ENCODE measurements at places on chromosomes 6 and 20.

- DNase-seq, result no peak
Measured at GRCh38 chr6:30821862-30822784, 62.2 kb upstream of the DDR1 start.

- DNase-seq, result no peak
Measured at GRCh38 chr6:170049641-170050561, 241.0 kb downstream of the DLL1 start.

DNA sequence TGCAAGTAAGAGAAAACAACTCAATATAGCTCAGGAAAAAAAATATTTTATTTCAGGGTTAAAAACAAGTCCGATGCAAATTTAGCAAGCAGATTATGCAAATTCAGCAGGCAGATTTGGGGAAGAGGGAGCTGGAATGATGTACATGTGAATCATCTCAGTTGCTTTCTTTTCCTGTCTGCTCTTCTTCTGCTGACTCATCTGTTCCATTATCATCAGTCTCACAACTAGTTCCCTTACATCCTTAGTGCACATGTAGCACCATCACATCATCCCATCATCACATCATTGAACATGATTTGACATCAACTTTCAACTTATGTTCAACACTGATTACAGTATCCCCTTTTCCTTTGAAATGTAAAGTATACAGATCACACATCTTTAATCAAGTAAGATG is 11.5 kb upstream of the DEFB113 start:
- no peak for DNase-seq

GRCh38 chr6:83707829-83708545 is 914 bp downstream of the SNAP91 start:
- peak; percentile 23 for DNase-seq

DNA sequence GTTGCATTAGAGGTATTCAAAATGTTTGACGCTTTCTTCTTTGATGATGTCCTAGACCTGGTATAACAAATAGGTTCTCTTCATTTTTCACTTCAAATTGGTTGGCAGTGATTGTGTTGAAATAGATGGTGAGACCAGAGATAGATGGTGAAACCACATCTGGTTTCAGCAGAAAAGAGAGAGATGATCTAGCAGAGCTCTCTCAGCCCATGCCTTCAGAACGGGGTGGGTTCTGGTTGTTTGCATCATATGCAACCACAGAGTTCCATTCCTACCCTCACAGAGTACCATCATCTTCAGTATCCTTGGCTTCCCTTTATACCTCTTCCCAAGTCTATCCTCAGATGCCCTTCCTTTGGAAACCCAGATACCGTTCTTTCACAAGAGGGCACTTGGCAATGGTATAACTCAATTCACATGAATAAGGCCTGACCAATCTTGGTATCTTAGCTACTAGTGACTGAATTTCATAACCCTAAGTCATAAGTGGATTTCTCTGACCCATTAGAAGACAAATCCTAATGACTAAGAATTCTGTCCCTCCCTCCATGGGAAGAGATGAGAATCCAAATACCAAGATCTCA is 93.7 kb downstream of the UBE3D start:
- no peak for DNase-seq

- no peak for DNase-seq
Measured at GRCh38 chr6:44059359-44060346, 67.6 kb downstream of the MRPL14 start.

- no peak for DNase-seq
Measured at GRCh38 chr20:59625214-59625922, 21.0 kb downstream of the PHACTR3 start.

DNA sequence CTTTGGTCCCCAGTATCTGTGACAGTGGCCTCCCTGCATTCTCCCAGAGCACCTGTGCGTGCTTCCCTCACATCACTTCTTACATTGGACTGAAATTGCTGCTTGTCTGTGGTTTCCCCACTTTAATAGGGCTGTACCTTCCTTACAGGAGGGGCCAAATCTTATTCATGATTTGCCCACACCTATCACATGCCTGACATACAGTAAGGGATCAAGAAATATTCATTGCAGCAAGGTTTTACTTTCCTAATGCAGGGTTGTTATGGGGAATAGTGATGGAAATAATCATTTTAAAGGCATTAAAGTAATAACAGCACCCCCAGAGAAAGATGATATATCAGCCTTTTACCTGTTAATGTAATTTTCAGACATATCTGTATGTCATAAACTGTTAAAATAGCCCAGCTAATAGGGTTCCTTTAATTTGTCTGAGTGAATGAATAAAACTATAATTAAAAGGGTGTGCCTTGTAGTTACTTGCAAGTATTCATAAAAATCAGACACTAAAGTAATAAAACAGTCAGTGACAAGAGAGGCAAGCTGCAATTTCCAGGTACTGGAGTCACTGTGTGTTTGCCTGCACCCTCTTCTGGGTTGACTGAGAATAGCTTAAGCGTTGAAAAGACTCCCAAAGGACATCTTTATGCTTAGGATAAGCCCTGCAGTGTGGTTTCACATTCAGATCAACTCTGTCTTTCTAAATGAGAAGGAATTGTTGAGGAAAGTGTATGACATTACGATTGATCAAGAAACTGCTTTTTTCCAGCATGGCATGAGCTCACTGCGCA is 182.7 kb downstream of the PHACTR1 start:
- DNase-seq, result no peak

GRCh38 chr6:90471263-90471662 is 115.6 kb downstream of the MAP3K7 start:
- DNase-seq, result no peak

DNA sequence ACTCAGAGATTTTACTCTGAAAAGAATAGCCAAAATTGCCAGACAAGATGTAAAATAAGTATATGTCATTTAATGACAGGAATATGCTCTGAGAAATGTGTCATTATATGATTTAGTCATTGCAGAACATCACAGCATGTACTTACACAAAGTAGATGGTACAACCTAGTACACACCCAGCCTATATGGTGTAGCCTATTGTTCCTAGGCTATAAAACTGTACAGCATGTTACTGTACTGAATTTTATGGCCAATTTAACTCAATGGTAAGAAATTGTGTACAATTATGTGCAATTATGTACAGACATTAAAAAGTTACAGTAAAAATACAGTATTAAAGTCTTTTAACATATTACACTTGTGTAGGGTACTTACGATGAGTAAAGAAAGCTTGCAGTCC is 311.9 kb upstream of the EPHA7 start:
- no peak for DNase-seq

DNA sequence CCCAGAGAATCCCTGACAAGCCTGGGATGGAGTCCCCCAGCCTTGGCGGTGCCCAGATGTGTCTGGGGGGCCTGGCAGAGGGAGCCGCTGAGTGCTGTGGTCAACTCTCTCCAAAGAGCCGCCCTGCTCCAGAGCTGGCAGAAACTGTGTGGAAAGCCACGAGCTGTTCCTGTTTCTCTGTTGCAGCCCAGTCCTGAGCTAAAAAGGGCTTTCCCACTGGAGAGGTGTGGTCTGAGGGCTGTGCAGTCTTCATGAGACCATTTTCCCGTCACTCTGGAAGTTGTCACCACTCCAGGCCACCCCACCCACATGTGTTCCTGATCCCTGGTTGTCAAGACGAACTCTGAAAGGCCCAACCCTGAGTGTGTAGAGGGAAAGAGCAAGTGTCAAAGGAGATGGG is 99.7 kb upstream of the KCNK16 start:
- DNase-seq, result no peak

GRCh38 chr20:10170261-10170660 is 48.4 kb upstream of the SNAP25 start:
- DNase-seq, result no peak

GRCh38 chr6:79731471-79731870 is 100.3 kb downstream of the SH3BGRL2 start:
- DNase-seq, result no peak

Measured in ELF-1 (cell line).